Activated gamma-delta T cell (primary cell): ENCODE measurements at places on chromosomes 3 and 15.

- no peak for DNase-seq
Observed at GRCh38 chr3:151307131-151307530, 9.5 kb downstream of the GPR87 start.

- no peak for DNase-seq
Observed at GRCh38 chr3:77868725-77869124, 828.8 kb downstream of the ROBO2 start.

DNA sequence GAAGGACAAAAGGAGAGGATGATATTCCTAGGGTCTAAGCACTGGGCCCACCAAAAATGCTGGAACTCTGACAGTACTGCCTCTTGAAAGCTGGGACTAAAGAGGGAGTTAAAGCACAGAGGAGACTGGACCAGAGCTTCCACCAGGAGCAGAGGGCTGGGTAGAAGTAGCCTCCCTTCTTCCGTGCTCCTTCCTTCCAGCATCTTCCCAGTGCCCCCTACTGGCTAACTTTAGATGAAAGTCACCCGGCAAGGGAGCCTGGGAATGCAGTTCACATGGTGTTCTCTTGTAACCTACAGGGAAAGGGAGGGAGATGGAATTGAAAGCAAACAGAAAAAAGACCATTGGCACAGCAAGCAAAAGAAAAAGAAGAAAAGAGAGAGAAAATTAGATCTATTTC is 106.1 kb upstream of the COL8A1 start:
- DNase-seq: no peak

DNA sequence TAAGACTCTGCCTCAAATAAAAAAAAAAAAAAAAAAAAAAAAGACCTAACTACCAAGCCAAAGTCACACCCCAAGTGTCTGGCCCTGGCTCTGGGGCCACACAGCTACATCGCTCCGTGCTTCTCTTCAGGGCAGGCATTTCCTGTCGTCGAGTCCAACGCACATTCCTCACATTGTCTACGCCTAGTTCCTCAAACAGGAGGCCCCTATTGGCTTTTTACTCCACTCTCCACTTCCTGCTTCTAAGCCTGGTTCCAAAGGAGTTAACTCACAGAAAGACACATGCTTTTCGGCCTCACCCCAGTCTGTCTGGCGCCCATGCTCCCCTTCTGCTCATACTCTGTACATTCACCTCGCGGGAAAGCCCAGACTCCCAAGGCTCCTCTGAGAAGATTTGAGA is 28.8 kb downstream of the KNG1 start:
- no peak for DNase-seq

- no peak for DNase-seq
Observed at GRCh38 chr15:76625267-76625666, 279.9 kb downstream of the SCAPER start.

DNA sequence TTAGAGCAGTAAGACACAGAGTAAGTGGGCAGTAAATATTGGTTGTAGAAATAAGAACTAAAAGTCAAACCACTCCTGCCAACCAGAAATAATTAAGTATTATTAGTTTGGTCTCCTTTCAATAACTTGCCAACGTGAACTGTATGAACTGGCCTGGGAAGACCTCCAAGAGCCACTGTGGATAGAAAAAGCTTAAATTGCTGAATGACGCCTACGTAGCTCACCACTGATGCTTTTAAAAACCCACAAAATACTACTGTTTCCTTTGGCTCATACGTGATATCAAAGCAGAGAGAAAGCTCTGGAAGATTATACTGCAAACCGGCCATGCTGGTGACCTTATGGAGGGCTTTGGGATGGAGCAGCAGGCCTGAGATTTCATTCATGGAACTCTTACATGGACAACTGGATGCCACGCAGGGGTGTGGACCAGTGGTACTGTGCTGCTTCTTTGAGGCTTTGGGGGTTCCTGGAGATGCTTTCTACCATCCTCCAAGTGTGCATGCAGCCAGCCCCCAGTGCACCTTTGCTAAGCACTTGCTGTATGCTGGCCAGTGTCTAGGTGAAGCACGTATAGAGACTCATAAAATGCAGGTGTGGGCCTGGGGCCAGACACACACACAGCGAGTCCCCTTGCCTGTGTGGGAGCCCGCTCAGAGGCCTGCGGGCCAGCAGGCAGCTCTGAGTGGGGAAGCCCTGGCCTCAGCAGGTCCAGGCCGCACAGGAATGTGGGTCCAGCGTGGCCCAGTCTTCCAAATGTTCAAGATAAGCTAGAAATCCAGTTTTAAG is 66.8 kb downstream of the ABTB1 start:
- no peak for DNase-seq

DNA sequence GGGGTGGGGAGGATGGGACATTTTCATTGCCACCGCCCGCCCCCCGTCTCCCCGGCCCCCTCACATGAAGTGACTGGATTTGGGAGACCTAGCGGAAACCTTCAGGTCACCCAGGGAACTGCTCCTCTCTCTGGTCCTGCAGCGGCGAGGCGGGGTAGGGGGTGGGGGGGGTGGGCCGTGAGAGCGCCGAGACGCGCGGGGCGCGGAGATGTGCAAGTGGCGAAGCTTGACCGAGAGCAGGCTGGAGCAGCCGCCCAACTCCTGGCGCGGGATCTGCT is 712 bp upstream of the MME start:
- no peak for DNase-seq

- no peak for DNase-seq
Observed at GRCh38 chr15:52567871-52568600, 794 bp downstream of the ARPP19 start.

- no peak for DNase-seq
Observed at GRCh38 chr15:78492872-78493271, 14.5 kb upstream of the HYKK start.

- no peak for DNase-seq
Observed at GRCh38 chr15:44471885-44472455, 44.5 kb downstream of the CTDSPL2 start.

DNA sequence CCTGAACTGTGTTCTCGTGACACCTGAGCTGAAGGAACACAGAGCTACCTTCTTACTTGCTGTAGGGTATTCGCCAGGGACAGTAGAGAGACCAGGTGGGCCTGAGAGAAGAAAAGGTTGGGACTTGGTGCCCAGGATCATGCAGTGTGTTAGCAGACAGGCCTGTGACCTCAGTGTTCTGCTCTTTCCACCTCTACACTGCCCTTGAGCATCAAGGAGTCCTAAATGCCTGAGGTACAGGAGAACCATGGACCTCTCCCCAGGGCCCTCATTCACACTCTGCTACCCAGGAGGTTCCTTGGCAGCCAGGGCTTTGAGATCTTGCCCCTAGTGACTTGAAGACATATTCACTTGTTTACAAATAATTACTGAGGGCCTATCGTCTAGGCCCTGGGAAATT is 22.2 kb upstream of the JMJD7 start:
- no peak for DNase-seq

- no peak for DNase-seq
Observed at GRCh38 chr3:165279471-165279870, 83.3 kb upstream of the SLITRK3 start.

DNA sequence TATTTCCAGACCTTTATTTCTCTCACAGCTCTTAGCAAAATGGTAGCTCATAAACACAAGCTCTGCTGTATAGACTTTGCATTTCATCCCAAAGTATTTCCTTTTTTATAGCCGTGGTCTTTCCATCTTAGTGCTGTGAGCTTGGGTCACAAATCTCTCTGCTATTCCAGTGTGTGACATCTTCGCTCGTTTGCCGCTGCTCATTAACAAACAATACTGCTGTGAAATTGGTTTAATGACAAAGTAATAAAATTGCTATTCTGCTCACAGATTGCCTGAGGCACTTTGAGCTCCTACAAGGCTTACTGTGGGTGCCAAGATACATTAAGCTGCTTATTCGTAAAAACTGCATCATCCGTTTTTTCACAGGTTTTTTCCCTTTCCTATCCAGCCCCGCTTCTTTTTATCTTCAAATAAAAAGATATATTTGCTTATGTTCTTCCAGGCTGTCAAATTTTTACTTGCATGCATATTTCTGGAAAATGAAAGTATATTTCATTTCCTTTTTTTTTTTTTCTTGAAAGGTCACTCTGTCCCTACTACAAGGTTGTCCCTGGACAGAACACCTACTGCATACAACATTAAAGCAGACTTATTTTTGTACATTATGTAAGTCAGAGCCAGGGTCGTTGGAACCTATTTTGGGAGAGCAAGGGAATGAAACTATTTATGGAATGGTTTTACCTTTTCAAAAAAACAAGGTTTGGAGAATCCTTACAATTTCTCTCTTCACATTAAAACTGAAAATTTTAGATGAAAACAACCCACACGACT is 174.5 kb downstream of the MEIS2 start:
- DNase-seq: no peak

DNA sequence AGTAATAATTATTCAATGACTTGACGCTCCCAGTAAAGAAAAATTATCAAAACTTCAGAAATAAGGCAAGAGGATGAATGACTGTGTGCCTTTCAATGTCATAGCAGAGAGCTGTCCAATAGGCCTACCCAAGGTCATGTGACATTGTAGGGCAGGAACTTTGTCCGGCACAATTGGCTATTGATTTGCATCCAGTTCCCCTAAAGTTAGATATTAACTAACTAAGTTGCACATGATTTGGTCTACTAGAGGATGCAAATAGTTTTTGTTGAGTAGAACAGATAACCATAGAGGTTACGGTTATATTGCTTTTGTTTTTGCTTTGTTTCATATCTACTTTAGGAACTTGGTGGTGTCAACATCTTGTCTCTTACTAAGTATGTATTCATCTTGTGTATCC is 127.9 kb upstream of the PFN2 start:
- no peak for DNase-seq

DNA sequence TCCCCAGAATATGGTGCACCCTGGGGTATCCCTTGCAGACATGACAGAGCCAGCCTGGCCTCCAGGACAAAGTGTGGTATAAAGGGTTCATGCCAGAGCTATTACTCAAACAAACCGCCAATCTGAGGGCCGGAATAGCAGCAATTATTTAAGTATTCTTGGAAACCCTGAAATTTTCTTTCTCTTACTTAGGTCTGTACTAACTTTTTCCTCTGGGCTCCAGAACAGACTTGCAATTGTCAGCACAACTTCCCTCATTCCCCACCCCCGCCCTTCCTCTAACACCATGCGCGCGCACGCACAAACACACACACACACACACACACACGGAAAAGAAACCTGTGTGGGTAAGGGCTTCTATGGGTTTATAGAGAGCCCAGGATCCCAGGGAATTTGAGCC is 56.3 kb downstream of the ISG20 start:
- DNase-seq: no peak

GRCh38 chr15:95884276-95884675 is 446.2 kb upstream of the NR2F2 start:
- no peak for DNase-seq

GRCh38 chr3:111362381-111363009 is 179.5 kb upstream of the CD96 start:
- DNase-seq: no peak

- no peak for DNase-seq
Observed at GRCh38 chr3:129317014-129317771, 38.5 kb downstream of the HMCES start.

DNA sequence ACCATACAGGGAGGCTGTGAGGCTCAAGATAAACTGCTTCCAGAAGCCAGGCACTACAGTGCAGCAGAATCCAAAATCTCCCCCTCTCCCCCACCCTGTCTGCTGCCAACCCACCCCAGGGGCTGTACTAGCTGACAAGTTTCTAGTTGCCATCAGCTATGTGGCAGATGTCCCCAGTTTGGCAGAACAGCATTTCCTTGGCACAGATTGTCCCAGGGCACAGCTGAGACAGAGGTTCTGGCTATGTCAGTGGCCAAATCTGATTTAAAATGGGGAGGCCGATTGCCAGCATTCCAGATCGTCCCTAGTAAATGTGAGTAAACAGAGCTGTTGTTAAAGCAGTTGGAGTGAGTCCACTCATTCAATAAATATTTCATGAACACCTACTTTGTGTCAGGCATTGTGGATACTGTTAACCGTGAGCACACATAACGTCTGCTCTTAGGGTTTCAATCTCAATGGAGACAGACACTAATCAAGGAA is 28.0 kb upstream of the CCDC174 start:
- no peak for DNase-seq

GRCh38 chr3:184767377-184767776 is 44.6 kb upstream of the VPS8 start:
- no peak for DNase-seq

- DNase-seq: no peak
Observed at GRCh38 chr3:66154444-66154861, 66.3 kb upstream of the SLC25A26 start.

DNA sequence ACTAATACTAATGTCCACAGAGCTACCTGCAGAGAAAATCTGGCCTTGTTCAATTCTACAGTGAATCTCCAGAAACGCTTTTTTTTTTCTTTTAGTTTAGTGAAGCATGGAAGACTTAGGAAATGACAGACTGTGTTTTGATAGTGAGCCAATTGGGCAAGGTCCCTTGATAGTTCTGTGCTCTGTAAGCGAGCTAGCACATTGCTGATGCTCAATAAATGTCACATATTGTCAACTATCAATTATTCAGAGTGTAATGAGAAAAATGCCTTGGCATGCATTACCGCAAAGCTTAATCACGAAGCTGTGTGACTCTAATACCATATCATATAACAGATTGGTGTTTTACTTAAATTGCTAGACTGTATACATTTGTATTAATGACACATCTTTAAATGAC is 5.2 kb upstream of the C3orf85 start:
- DNase-seq: no peak

- DNase-seq: no peak
Observed at GRCh38 chr3:46399098-46399497, 7.8 kb downstream of the CCR5AS start.

DNA sequence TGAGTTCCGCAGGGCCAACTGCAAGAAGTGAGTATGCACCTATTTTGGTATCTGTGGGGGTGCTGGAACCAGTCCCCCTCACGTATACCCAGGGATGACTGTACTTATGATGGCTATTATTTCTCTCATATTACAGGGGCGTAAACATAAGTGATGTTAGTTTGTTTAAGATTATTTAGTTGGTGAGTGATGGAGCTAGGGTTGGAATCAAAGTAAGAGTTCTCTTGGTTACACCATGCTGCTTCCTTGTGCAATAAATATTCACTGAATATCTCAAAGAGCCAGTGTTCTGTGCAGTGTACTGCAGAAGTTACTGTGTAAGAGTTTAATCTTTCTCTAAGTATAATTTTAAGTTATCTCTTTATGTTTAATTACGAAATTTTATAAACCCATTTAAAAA is 12.8 kb upstream of the UTS2B start:
- no peak for DNase-seq
